Naive thymus-derived CD8-positive, alpha-beta T cell (primary cell): ENCODE measurements at places on chromosomes 13 and 19. TPM values are rescaled to one million over a fixed set of nuclear protein-coding genes. Genes with fewer than 3 reads are reported as not detected.

Gene SYNGR4
- not detected for total RNA-seq

- H3K4me3 ChIP-seq: no peak overlapping the region
- H3K27me3 ChIP-seq: peaks cover 7% of the 10 kb centered on the region
- H3K36me3 ChIP-seq: no peaks in the 10 kb centered on the region
- H3K27ac ChIP-seq: no peak overlapping the region
Observed at GRCh38 chr13:31538067-31539042, 201.0 kb upstream of the RXFP2 start.

DNA sequence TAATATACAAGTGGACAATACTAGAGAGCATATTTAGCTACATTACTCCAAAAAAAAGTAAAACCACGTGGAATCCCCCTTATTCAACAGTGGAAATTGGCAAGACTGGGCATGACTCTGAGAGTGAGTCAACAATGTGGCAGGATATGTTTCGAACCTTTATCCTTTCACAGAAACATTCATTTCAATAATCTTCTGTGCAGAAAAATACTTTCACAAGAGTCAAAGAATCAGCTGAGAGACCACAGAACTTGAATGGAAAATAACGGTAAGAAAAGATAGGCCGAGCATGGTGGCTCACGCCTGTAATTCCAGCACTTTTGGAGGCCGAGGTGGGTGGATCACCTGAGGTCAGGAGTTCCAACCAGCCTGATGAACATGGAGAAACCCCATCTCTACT lies 25.1 kb upstream of the CD70 start:
- H3K4me3 ChIP-seq: no peak overlapping the region
- peak overlapping the region; percentile 7 for H3K27ac ChIP-seq
- H3K36me3 ChIP-seq: peaks cover 20% of the 10 kb centered on the region

Gene LILRA2
- 0.38 TPM for total RNA-seq

GRCh38 chr19:46366620-46367292 lies 19.9 kb downstream of the PPP5C start:
- peaks cover 37% of the 10 kb centered on the region for H3K4me1 ChIP-seq
- H3K27ac ChIP-seq: peak overlapping the region; percentile 9
- DNase-seq: no peak

DNA sequence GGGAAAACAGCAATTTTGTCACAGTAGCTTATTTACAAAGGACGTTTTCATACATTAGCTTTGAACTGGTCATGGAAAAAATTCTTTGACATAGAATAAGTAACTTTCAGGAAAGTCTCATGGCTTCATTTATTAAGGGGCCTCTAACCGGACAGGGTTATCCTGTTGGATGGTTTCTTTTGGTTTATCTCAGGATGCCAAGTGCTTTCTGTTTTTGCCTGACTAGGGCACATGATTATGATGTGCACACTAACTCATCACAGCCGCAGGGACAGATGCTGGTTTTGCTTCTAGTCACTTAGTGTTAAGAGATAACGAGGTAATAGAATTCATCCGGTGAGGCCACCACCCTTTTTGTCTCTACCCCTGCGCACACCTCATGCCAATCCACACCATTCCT lies 53.0 kb downstream of the TGDS start:
- H3K27ac ChIP-seq: no peak overlapping the region
- H3K27me3 ChIP-seq: no peaks in the 10 kb centered on the region
- no peak for DNase-seq

- no peak overlapping the region for H3K27ac ChIP-seq
- H3K27me3 ChIP-seq: no peaks in the 10 kb centered on the region
- H3K4me1 ChIP-seq: peaks cover 22% of the 10 kb centered on the region
- no peak for DNase-seq
- no peaks in the 10 kb centered on the region for H3K36me3 ChIP-seq
Observed at GRCh38 chr13:30453727-30454126, 12.0 kb downstream of the HMGB1 start.

Gene IZUMO1
- total RNA-seq: not detected

Gene TSSK6
- total RNA-seq: 10.8 TPM

Gene ZNF844
- 37.8 TPM for total RNA-seq

DNA sequence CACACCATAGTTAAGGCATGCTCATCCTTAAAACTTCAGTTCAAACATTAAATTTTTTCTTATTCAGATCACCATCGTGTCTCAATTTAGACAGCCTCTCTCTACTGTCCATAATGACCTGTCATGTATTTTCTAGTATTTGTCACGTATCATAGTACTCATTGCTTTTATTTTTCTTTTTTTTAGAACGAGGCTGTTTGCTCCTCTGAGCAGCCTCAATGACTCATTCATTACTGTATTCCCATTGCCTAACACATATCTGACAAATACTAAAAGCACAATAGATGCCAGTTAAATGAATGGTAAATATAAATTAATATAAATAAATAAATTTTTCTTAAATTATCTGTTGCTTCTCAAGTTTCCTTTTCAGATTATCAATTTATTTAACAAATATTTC lies 245.5 kb downstream of the TUBA3C start:
- no peaks in the 10 kb centered on the region for H3K4me1 ChIP-seq
- no peak overlapping the region for H3K27ac ChIP-seq
- DNase-seq: no peak
- no peaks in the 10 kb centered on the region for H3K27me3 ChIP-seq

Gene KLF2
- total RNA-seq: 386 TPM

GRCh38 chr19:53394974-53395839 lies at the start of gene ZNF765:
TSS of gene ZNF765 (plus strand) at chr19:53395149. CDS start at chr19:53398016, 2,867 bp downstream.
- H3K27ac ChIP-seq: peak within 1 kb of the TSS; percentile 96
- H3K4me1 ChIP-seq: peaks cover 29% of the 10 kb centered on the region
- H3K27me3 ChIP-seq: no peaks in the 10 kb centered on the region
- H3K36me3 ChIP-seq: peaks cover 32% of the 10 kb centered on the region
- peak; percentile 97 for DNase-seq

GRCh38 chr13:44158881-44159632 lies 214.6 kb upstream of the SERP2 start:
- no peak overlapping the region for H3K27ac ChIP-seq
- H3K4me3 ChIP-seq: no peak overlapping the region
- no peak for DNase-seq

Gene PSG4
- total RNA-seq: not detected

Gene HCN2
- total RNA-seq: 0.68 TPM

GRCh38 chr19:8626842-8627241 lies 3.6 kb upstream of the NFILZ start:
- H3K27ac ChIP-seq: no peak overlapping the region
- H3K4me1 ChIP-seq: no peaks in the 10 kb centered on the region
- no peaks in the 10 kb centered on the region for H3K27me3 ChIP-seq
- no peaks in the 10 kb centered on the region for H3K36me3 ChIP-seq

DNA sequence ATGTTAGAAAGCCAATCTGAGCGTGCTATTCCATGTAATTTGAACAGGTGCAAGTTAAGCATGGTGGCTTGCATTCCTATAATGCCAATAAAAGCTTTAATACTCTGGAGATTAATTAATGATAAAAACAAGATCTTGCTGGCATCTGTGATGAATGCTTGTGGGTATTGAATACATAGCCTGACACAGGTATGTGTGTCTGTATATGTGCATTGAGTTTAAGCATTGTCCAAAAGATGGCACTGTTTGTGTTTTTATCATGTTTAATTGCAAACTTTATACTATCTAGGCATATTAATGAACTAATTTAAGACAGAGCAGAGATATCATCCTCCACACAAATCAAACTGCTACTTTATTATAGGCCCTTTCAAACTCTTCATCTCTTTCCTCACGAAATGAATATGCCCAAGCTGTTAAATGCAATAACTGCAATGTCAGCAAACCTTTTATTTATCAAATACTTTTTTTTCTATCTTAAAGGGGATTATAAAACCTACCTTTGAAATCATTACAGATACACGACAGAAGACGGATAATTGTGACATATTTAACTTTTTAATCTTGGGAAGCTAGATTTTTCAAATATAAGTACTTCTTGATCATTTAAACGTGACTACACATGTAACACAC lies 86.5 kb downstream of the TNFSF11 start:
- H3K36me3 ChIP-seq: no peaks in the 10 kb centered on the region
- no peak for DNase-seq
- no peak overlapping the region for H3K27ac ChIP-seq
- H3K4me3 ChIP-seq: no peak overlapping the region
- no peaks in the 10 kb centered on the region for H3K4me1 ChIP-seq

DNA sequence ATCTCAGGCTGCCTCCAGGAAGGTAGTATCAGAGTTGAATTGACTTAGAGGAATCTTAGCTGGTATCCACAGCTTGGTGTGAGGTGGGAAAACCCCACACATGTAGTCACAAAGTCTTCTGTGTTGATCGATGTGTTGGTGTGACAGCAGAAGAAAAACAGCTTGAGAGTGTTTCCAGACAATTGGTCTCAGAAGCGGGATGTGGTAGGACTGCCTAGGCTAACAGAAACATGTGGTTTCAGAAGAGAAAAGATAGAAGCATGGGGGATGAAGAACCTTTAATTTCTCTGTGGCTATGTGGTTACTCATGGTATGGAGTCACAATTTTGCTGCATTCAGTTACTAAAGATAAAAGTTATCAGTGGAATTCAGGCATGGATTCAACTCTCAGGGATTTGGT lies 134.7 kb upstream of the SLITRK5 start:
- no peak overlapping the region for H3K27ac ChIP-seq
- no peaks in the 10 kb centered on the region for H3K36me3 ChIP-seq
- H3K4me3 ChIP-seq: no peak overlapping the region
- H3K4me1 ChIP-seq: no peaks in the 10 kb centered on the region
- no peak for DNase-seq

- no peaks in the 10 kb centered on the region for H3K27me3 ChIP-seq
- no peak for DNase-seq
- no peaks in the 10 kb centered on the region for H3K36me3 ChIP-seq
- H3K4me3 ChIP-seq: no peak overlapping the region
- no peaks in the 10 kb centered on the region for H3K4me1 ChIP-seq
- no peak overlapping the region for H3K27ac ChIP-seq
Observed at GRCh38 chr13:75506018-75506417, 24.0 kb upstream of the TBC1D4 start.

GRCh38 chr13:95710313-95710712 lies 33.4 kb downstream of the DNAJC3 start:
- DNase-seq: no peak
- H3K27ac ChIP-seq: no peak overlapping the region
- H3K4me1 ChIP-seq: peaks cover 24% of the 10 kb centered on the region
- H3K36me3 ChIP-seq: peaks cover 13% of the 10 kb centered on the region
- no peaks in the 10 kb centered on the region for H3K27me3 ChIP-seq
- H3K4me3 ChIP-seq: no peak overlapping the region

Gene URAD
- not detected for total RNA-seq

Gene KLK3
- total RNA-seq: not detected

- H3K36me3 ChIP-seq: no peaks in the 10 kb centered on the region
- H3K27me3 ChIP-seq: peaks cover 4% of the 10 kb centered on the region
Observed at GRCh38 chr19:31513841-31514240, 164.6 kb upstream of the TSHZ3 start.

Gene MRPS12
- total RNA-seq: 25.6 TPM

DNA sequence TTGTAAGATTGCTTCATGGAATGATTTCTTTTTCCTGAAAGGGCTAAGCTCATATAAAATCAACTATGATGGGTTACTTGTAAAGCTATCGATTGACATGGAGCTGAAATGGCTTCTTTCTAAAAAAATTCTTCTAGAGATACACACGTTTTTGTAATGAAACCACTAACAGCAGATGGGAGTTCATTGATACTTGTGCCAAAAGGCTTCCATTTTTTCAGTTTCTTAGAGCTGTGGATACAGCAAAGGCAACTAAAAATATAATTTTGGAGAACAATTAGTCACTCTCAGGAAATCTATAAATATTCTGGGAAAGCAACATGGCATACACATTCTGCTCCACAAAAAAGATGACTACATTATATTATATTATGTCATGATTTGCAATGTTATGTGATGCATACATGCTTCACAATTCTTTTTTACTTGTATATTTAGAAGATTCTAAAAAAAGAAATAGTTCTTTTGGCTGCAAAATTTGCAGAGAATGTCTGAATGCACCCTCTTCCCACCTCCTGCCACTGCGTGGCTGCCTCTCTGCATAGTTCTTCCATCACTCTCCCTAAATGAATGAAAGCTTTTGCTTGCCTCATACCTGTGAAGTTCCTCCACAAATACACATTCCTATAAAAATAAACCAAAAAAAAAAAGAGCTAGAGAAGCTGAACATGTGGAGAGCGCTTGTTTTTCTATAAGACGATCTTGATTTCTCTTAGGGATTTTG lies 802.5 kb downstream of the EFNB2 start:
- H3K4me3 ChIP-seq: no peak overlapping the region
- H3K36me3 ChIP-seq: no peaks in the 10 kb centered on the region
- H3K27ac ChIP-seq: no peak overlapping the region
- H3K27me3 ChIP-seq: no peaks in the 10 kb centered on the region
- DNase-seq: no peak
- no peaks in the 10 kb centered on the region for H3K4me1 ChIP-seq

Gene ANKRD24
- total RNA-seq: 2.2 TPM
